ENCODE measurements at places on chromosomes 16 and 17.

GRCh38 chr17:69495787-69496186, 81.3 kb downstream of the MAP2K6 start:
- DNase-seq = no peak

GRCh38 chr17:4658478-4659305, 17.2 kb upstream of the ALOX15 start:
- peak; percentile 24 for DNase-seq

- peak; percentile 97 for DNase-seq
Measured at GRCh38 chr17:45147581-45148182, 593 bp upstream of the HEXIM1 start.

GRCh38 chr16:12017558-12017957, 41.0 kb downstream of the SNX29 start:
- peak; percentile 67 for DNase-seq

- no peak for DNase-seq
Measured at GRCh38 chr16:19283637-19284036, 1.9 kb upstream of the CLEC19A start.

DNA sequence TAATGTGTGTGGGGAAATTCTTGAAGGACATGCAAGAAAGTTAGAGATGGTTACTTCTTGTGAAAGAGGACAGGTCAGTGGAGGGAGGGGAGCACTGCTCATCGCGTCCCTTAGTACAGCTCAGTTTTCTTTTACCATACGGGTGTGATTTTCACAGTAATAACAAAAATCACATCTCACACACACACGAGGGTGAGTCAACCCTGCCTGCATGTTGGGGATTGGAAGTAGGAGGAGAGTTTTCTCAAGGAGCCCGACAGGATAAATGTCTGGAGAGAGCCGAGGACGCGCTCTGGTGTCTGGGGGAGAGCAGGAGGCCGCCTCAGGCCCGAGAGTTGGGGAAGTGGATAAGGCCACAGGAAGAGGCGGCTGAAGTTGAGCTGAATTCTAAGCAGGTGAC, 16.4 kb downstream of the PLCD3 start:
- peak; percentile 22 for DNase-seq

DNA sequence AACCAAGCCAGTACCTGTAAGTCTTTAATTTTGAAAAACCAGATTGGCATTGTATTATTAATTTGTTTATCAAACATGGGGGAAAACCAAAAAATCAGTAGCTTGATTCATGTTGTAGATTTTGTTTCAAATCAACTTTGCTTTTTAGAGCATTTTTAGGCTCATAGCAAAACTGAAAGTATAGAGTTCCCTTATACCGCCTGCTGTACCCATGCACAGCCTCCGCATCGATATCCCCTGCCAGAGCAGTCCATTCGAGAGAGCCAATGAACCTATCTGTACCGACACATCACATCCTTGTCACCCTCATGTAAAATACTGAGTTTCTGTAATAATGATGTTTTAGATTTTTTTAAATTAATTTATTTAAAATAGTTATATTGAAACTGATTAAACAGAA, 16.2 kb upstream of the MRC2 start:
- no peak for DNase-seq

- no peak for DNase-seq
Measured at GRCh38 chr16:67448580-67448979, 17.7 kb downstream of the HSD11B2 start.

GRCh38 chr17:43679911-43680310, 18.2 kb upstream of the MEOX1 start:
- DNase-seq = no peak

DNA sequence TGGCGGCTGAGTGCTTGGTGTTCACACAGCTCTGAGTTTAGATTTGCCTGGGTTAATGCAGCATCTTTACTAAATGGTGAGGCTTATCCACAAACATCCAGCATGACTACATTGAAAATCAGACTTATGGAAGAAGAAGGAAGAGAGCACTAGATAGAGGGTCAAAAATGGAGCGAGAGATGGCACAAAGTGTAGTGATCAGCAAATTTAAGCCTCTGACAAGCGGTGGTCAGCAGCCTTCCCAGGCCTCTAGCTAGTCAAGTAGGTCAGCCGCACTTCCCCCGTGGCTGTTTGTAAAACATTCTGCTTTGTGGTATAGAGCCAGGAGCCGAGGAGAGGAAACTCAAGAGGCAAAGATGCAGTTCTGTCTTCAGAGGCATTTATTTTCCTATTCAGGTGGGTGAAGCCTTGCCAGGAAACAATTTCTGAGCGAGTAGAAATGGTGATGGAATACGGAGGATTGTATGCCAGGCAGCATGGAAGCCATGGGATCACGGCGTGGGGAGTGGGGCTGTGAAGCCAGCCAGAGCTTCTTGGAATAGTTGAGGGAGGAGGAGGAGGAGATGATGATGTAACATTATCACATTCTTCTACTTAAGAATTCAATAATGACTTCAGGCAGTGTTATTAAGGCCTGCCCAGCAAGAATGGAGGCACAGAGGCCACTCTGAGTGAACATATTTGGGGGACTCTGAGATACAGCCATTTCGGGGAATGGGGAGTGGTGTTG, 118.9 kb downstream of the MSI2 start:
- DNase-seq = no peak

DNA sequence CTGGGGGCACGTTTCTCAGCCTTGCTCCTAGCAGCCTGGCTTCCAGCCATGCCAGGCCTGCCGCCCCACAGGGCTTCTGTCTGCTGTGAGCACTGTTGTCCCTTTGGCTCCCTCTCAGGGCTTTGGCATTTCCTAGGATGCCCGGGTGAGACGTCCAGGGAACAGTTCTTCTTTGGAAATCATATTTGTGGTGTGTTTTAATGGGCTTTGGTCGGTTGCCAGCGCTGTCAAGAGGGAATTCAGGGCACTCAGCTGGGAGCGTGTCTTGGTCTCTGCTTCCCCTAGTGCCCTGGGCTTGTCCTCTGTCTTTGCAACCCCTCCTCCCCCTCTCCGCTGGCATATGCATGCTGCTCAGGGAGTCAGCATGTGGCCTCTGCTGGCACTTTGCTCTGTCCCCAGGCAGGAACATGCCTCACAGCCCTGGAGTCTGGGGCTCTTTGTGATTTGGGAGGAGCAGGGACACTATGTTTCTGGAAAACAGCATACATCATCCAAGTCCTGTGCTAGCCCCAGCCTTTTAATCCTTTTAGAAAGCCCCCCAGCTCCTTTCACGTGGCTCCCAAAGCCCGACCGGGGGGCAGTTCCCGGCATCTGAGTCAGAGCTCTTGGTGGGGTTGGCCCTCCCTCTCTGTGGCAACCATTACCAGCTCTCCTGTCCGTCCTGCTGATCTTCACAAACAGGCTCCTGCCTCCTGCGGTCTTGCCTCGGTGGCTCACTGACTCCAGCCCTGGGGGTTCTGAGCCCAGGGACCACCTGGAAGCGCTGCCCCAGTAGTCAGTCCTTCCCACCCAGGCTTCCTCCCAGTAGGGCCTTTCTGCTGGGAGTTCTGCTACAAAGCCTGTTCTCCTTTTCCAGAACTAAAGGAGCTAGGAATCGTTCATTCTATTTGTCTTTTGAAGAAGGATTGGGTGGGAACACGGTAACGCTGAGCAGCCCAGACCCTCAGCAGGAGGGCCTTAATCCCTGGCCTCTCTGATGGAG, 26.7 kb downstream of the SAP30BP start:
- peak; percentile 94 for DNase-seq

DNA sequence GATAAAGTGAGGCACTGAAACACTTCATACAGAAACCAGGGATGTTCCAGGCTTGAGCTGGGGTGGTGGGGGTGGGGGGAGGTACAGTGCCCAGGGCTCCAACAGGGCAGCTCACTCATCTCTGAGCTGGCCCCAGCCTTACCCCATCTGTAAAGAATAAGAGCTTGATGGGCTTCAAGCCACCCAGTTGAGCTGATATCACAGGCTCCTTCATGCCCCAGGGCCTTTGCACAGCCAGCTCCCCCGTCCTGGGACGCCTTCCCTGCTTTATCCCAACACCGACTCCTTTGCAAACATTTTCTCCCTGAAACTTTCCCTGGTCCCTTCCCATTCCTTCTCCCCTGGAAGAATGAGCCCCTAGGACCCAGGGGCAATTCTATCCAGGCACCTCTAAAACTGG, 261.7 kb downstream of the PARN start:
- DNase-seq = no peak

- no peak for DNase-seq
Measured at GRCh38 chr16:54780266-54780665, 150.4 kb upstream of the IRX5 start.

DNA sequence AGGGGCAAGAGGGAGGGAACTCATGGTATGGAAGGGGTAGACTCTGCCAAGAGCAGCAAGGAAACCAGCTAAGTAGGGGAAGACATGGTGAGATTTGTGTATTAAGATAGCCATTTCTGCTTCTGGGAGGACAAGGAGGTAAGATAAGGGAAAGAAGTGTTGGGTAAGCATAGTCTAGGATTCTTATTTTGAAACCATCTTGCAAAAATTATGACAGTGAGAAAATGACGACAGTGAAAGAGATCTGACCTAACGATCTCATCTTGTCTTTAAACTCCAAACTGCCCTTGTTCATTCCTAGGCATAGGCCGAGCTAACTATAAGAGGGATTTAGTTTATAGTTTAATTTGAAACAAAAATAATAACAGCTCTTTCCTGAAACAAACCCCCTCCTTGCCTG, 5.6 kb upstream of the RBL2 start:
- DNase-seq = no peak

DNA sequence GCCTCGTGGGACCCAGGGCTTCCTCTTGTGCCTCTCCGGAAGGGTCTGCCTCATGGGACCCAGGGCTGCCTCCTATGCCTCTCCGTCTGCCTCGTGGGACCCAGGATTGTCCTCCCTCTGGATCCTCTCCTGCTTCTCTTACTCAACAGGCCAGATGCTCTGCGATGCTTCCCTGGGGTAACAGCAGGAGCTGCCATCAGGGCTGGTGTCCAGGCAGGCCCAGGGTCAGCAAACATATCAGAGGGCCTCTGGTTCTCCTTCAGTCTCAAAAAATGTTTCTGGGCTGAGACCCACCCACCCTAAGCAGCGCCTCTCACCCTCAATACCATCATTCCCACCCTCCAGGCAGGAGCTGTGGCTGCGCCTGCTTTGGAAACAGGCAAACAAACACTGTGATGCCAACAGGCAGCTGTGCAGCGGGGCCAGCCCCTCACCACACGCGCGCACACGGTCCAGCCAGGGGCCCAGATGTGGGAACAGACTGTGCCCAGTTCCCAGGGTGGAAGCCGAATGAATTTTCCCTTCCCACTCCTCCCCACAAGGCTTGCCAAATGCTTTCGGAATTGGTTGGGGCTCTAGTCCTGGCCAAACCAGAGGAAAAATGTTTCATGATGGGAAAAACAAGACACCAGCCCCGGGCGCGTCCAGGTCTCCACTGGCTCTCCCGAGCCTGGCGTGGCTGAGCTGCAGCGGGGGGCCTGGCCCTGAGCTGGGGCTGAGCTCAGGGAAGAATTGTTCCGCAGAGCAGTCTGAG, 11.3 kb downstream of the TIMM22 start:
- DNase-seq = no peak

DNA sequence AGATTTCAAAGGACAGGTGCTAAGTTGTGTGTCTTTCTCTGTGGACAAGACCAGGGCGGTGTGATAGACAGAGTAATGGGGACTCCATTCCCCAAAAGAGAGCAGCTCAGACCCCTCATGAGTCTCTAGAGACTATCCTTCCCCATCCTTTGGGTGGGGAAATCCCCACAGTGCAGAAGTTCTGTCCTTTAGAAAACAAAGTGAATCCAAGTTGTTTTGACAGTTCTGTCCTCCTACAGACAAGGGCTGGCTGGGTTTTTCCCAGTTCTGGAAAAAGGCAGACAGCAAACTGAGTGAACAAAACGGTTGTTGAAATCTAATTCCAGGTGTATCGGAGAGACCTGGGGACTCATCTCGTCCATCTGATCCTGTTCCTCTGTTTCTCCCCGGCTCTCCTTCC, 11.0 kb upstream of the HAS3 start:
- no peak for DNase-seq

GRCh38 chr17:38571833-38572668, 33.7 kb downstream of the SRCIN1 start:
- DNase-seq = no peak

- peak; percentile 92 for DNase-seq
Measured at GRCh38 chr17:12627177-12627629, 38.5 kb upstream of the MYOCD start.

DNA sequence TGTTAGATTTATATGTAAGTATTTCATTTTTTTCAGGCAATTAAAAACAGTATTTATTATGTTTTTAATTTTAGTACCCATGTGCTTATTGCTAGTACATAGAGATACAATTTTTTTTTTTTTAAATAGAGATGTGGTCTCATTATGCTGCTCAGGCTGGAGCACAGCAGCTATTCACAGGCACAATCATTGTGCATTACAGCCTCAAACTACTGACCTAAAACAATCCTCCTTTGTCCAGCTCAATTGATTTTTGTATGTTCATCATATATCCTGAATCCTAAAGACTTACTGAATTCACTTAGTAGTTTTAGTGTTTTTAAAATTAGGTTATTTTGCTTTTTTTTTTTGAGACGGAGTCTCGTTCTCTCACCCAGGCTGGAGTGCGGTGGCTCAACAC, 26.3 kb downstream of the SPECC1 start:
- no peak for DNase-seq

DNA sequence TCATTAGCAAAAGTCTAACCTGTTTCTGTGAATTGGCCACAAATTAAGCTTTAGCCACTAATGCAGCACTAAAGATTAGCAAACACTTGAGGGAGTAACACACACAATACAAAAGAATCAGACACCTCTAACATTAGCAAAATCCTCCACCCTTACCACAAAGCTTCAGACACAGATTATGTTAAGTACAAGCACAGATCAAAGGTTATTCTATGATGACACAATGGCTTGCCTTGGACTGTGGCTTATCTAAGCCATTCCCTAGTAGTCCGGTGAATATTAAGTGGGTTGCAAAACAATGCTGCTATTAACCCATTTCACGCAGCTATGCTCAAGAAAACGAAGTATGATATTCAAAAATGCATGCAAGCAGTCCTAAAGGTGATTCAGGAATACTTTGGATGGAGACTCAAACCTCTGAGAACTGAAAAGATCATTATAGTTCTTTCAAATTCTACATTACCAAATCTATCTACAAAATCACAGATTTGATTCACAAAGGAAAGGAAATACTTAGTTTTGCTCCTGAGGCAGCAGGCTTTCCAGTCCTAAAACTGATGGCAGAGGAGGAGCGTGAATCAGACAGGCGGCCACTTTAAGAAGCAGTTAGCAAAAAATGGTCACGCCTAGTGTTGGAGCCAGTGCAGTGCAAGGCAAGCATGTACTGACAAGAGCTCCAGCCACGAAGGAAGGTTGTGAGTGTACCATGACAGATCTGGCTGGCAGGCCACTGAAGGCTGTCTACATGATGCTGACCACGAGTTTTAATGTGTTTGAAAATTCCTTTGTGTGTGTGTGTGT, 67.2 kb downstream of the PARN start:
- no peak for DNase-seq

DNA sequence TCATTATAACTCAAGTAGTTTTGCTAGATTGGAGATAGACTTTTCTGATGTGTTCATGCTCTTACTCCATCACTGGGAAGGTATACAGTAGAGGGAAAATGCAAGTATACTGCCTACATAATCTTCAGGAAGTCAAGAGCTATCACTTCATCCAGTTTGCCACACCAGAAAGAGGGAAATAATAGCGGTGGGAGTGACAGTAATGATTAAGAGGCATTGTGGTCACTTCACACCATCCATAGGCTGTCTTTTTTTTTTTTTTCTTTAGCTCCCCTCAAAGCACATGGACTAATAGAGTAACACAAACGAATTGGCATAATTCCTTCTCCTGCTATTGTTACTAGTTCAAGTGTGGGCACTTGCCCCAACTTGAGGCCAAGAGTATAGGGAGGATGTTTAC, 28.4 kb upstream of the HLF start:
- no peak for DNase-seq

GRCh38 chr16:89233678-89234490, 16.4 kb downstream of the ZNF778 start:
- no peak for DNase-seq

All from astrocyte of the spinal cord (primary cell).